ENCODE measurements at places on chromosomes 13 and 19.

GRCh38 chr13:106212386-106213010, 323.0 kb downstream of the EFNB2 start:
- no peak for DNase-seq

DNA sequence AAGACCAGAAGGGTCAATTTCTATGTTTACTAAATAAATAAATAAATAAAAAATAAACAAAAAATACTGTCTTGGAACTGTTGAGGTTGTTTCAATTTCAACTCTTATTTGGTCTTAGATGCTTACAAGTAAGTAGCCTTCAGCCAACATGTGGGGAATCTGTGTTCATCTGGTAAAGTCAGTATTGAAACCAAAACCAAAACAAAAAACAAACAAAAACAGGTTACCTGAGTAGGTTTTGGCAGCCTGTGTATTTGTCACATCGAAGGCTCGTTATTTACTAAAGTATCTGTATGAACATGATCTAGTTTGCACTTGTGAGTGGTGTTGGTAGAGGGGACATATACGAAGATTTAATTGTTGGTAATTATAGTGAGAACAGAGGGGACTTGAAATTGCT, 471.5 kb downstream of the SLITRK5 start:
- DNase-seq, result no peak

DNA sequence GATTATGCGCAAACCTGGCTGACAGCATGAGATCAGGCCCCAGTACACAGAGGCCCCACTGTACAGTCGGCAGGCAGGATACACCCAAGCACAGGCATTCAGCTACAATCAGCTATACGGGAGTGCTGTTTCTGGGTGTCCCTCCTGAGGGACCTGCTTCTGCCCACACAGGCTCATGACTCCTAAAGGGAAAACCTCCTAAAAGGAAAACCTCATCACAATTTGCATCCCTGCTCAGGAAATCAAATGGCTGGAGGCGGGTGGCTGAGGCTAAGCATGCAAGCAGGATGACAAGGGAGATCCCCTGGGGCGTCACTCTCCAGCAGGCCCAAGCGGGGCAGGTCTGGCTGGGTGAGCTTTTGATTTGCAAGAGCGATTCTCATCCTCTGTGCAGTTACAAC, 99.8 kb downstream of the CRYL1 start:
- DNase-seq, result no peak

GRCh38 chr13:33096886-33097605, 80.8 kb downstream of the KL start:
- no peak for DNase-seq

- DNase-seq, result no peak
These were observed 31.0 kb downstream of the PTPRS start for GRCh38 chr19:5309438-5310204.

GRCh38 chr13:80447747-80448146, 106.8 kb upstream of the SPRY2 start:
- no peak for DNase-seq

GRCh38 chr19:30817197-30817596, 445.0 kb downstream of the ZNF536 start:
- DNase-seq, result no peak

DNA sequence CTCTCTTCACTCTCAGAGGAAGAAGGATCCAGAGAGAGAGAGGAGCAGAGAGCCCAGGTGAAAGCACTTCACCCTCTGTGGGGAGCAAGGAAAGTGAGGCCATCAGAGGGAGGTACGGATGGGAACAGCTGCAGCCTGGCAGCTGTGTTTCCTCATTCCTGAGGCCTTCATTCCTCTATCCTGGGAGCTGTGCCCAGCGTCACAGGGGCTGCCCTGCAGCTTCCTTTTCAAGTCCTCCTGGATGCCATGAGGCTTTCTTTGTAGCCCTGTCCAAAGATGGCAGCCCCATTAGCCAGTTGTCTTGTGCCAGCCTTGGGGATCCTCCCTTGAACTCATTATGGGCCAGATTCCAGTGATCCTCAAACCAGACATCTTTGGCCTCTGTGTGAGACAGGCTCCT, 76.8 kb upstream of the PCDH8 start:
- no peak for DNase-seq

- DNase-seq, result no peak
These were observed 31.8 kb downstream of the PIP5K1C start for GRCh38 chr19:3668331-3669081.

DNA sequence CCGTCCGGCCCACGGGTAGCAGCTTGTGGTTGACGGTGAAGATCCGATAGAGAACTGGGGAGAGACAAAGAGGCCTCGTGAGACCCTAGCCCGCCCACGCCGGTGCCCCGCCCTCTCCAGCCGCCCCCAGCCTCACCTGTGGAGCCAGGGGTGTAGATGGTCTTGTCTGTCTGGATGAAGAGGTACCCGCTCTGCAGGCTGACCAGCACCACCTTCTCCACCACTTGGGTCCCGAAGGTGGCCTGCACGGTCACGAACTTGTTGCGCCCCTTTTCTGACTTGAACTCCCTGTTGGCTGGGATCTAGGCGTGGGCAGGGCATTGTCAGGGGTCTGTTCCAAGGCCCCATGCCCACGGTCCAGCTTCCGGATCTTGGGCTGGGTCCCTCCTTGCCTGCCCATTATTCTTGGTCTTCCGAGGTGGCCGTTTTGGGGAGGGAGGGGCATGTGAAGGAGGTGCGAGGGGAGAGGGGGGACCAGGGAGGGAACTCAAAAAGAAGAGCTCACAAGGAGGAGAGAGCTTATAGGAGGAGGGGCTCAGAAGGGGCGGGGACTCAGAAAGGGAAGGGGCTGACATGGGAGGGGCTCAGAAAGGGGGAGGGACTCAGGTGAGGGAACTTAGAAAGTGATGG, 2.2 kb downstream of the C3 start:
- no peak for DNase-seq

GRCh38 chr19:44890366-44891015, 563 bp upstream of the TOMM40 start:
- no peak for DNase-seq

DNA sequence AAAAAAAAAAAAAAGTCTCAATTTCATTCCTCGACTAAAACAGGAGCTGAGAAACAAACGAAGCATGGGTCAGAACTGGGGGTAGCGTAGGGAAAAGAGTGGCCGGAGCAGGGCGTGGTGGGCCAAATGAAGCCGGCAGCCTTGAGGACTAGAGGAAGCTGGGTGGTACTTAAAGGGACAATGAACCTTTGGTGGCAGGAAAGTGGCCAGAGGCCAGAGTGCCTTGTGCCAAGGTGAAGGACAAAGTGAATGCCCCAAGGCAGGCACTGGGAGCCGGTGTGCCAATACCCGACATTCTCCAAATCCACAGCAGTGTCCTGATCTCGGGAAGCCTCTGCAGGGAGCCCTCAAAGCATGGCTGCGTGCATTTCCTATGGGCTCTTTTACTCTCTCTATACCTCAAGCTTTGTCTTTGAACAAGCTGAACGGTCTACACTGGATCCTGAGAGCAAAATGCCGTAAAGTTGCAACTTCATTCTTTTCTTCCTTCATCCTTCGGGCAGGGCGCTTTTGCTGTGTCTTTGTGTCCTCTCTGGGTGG, 195.0 kb upstream of the KL start:
- no peak for DNase-seq

GRCh38 chr19:11265177-11265784, 3.0 kb upstream of the DOCK6 start:
- no peak for DNase-seq

DNA sequence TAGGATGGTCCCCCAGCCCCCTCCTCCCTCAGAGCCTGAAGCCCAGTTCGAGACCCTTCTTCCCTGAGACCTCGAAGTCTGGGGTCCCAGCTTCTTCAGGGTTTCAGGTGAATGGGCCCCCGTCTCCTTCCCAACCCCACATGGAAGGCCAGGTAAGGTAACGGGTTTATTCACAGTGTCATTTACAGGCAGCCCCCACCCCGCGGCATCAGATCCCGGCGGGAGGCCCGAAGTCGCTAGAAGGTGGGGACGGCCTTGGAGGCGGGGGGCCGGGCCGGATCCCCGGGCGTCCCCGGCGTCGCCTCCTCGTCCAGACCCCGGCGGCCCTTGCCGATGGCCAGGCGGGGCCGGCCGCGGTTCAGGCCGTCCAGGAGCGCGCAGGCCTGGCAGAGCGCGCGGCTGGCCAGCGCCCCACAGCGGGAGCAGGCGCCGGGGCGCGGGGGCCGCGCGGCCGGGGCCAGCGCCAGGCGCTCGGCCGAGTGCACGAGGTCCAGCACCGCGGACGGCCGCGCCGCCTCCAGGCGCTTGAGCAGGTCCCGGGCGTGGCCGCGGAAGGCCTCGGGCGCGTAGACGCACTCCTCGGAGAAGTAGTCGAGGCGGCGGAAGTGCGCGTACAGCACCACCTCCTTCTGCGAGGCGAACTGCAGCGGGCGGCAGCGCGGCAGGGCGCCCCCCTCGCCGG, 9.7 kb downstream of the CTU1 start:
- DNase-seq, result peak; percentile 60

- DNase-seq, result no peak
These were observed 6.6 kb downstream of the AKT2 start for GRCh38 chr19:40278361-40279035.

GRCh38 chr13:24984134-24984533, 111.8 kb upstream of the PABPC3 start:
- no peak for DNase-seq

Measured in activated naive CD4-positive, alpha-beta T cell (primary cell).